Fibroblast of lung (primary cell): ENCODE measurements at places on chromosomes 12 and 14.
A peak's percentile ranks its signal among the peaks of the same experiment; 100 is the strongest.

- peak; percentile 31 for DNase-seq
These were observed 28.0 kb downstream of the CEP290 start for GRCh38 chr12:88113871-88114270.

DNA sequence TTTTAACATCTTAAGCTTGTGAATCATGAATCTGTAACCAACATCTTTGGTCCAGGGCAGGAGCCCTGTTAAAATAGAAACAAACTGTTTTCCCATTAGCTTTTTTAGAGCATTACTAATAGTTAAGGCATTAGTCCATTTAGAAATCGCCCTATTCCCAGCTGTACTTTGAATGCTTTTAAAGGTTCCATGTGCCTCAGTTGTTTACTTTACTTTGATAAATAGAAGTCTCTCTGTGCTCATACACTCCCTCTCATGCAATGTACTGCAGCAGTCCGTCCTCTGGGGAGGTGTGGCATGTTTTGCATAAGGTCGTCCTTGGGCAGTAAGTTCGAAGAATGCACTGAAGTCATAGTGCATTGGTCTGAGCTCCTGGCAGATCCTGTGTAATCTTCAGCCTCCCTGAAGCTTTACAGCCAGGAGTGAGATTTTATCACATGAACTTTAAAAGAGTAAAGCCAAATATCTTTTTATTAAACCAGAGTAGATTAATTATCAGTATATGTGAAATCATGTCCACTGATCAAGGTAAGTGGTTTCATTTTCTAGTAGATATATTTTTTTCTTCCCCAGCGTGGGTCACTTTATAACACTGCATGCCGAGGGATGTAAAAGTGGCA is 134.7 kb downstream of the FGD4 start:
- peak; percentile 99 for DNase-seq

DNA sequence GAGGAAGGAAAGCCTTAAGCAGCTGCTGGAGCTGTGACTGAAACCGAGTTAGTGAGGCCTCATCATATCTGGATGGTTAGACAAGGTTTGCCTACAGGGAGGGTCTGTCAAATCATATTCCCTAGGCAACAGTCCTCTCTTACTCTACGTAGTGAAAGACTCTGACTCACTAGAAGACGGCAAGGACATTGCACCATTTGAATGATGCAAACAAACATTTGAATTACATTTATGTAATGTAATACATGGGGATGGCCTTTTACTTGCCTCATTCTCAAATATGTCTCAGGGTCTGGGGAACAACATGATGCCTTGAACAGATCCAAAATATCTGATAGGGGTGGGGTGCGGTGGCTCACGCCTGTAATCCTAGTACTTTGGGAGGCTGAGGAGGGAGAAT is 29.8 kb upstream of the STRAP start:
- DNase-seq: no peak

GRCh38 chr14:67817750-67818438 is 1.5 kb upstream of the ZFYVE26 start:
- DNase-seq: no peak

GRCh38 chr12:111447571-111448265 is 42.0 kb downstream of the SH2B3 start:
- DNase-seq: no peak

DNA sequence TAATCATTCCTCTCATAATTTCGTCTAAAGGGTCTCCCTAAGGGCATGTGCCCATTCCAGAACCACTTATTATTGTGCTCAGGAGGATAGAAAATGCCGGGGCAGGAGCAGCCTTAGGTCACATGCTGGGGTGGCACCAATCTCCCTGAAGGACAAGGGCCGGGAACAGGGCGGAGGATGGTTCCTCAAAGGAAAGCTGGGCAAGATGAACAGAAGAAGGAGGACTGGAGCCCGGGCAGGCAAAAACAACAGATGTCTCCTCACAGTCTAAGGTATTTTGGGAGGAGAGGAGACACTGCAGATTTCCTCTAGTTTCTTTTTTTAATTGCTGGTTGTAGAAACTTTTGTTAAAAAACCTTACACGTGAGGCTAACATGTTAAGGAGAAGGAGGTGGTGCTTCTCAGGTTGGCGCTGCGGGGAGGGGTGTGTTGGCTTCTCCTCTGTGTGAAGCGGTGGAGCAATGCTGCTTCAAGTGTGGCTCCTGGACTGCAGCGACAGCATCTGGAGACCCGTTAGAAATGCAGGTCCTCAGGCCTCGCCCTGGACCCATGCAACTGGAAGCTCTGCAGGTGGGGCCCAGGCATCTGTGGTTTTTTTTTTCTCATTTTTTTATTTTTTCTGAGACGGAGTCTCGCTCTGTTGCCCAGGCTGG is 164.8 kb downstream of the AACS start:
- DNase-seq: no peak

GRCh38 chr12:70367258-70368141 is 1.4 kb downstream of the KCNMB4 start:
- DNase-seq: peak; percentile 15

DNA sequence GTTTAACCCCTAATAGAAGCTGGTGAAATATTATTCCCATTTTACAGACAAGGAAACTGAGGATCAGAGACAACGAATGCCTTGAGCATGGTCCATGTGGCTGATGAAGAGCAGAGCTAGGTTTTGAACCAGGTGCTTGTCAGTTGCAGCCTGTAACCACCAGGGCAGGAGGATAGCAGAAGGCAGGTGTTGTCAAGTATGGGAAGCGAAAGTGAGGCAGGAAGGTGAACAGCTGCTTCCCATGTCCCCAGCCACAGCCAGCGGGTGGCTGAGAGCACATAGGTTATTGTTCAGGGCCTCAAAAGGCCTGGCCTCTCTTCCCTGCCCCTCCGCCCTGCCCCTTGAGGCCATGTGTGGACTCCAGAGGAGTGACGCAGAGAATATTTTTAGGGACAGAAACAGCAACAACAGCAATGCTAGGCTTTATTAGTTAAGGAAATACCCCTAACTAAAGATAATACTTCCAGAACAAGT is 39.6 kb downstream of the IQSEC3 start:
- no peak for DNase-seq

DNA sequence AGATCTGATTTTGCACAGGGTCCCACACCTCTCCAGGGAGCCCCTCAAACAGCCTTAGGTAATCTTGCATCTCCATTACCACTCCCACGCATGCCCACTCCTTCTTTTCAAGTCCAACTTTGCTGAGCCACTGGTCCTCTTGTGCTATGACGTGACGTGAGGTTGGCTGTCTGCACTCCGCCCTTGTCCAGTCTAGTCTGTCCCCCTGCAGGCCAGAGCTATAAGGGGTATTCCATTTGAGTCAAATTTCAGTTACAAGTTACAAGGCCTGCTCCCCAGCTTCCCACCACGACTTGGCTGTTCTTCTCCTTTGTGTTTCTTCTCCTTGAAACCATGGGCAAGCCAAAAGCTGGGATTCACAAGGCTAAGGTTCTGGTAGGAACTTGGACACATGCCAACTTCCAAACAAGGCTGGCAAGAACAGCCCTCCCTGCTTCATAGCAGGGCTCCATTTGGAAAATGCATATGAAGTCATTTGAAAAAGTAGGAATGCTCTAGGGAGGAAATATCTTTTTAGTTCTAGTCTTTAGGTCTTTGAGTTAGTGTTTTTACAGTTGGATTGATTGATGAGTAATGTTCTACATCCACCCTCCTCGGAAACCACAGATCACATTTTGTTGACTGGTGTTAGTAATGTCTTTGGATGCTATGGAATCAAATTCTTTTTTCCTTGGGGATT is 49.1 kb downstream of the KCNA1 start:
- DNase-seq: no peak

- peak; percentile 52 for DNase-seq
These were observed 15.9 kb downstream of the KCTD10 start for GRCh38 chr12:109461049-109461845.

- DNase-seq: peak; percentile 34
These were observed at the start of gene SMAGP for GRCh38 chr12:51270067-51270950. Gene SMAGP (minus strand): TSS chr12:51270415. CDS start chr12:51269278, 1,137 bp downstream.

GRCh38 chr12:89768586-89769482 is 60.2 kb upstream of the ATP2B1 start:
- peak; percentile 89 for DNase-seq

- peak; percentile 92 for DNase-seq
These were observed 97.6 kb downstream of the TGFB3 start for GRCh38 chr14:75884198-75884611.

GRCh38 chr12:107783406-107784376 is 9.2 kb downstream of the ASCL4 start:
- DNase-seq: no peak

DNA sequence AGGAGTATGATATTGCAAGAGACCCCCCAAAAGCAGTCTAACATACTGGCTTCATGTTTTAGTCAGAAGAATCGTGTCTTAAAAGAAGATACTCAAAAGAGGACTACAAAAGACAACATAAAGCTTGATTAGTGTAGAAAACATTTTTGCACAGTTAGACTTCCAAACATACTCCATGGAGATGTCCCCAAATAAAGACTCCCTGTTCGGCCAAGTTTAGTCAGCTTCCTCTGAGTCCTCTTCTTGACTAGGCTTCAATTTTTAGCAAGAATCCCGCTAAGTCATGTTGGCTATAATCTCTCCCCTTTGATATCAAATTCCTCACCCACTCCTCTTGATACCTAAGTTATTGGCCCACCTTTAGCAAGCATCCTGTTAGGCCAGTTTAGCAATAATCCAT is 298.0 kb downstream of the RMST start:
- no peak for DNase-seq

- no peak for DNase-seq
These were observed 30.8 kb upstream of the TBC1D30 start for GRCh38 chr12:64793610-64794009.

- no peak for DNase-seq
These were observed 5.5 kb upstream of the KRT8 start for GRCh38 chr12:52910248-52910883.

DNA sequence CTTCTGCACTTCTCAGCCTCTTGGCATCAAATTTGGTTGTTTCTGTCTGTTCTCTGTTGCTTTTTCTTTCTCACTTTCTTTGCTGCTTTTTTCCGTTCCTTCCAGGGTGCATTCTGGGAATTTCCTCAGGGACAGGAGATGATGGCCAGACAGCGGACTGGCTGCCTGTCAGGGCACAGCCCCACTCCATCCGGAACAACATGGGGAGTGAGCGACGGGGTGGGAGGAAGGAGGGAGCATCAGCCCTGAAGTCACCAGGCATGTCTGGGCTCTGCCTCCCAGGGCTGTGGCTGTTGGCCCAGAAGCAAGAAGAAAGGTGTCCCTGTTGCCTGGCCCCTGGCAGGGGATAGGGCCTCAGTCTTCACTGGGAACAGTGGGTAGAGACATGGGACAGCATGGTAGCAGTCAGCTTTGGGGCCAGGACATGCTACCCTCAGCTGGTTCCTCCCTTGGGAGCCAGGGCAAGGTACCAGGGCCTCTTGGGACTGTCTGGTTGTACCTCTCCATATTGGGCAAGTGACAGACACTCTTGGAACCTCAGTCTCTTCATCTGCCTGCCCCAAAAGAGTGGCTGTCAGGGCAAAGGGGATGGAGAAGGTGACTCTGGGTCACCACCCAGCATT is 8.6 kb downstream of the PGF start:
- DNase-seq: no peak

DNA sequence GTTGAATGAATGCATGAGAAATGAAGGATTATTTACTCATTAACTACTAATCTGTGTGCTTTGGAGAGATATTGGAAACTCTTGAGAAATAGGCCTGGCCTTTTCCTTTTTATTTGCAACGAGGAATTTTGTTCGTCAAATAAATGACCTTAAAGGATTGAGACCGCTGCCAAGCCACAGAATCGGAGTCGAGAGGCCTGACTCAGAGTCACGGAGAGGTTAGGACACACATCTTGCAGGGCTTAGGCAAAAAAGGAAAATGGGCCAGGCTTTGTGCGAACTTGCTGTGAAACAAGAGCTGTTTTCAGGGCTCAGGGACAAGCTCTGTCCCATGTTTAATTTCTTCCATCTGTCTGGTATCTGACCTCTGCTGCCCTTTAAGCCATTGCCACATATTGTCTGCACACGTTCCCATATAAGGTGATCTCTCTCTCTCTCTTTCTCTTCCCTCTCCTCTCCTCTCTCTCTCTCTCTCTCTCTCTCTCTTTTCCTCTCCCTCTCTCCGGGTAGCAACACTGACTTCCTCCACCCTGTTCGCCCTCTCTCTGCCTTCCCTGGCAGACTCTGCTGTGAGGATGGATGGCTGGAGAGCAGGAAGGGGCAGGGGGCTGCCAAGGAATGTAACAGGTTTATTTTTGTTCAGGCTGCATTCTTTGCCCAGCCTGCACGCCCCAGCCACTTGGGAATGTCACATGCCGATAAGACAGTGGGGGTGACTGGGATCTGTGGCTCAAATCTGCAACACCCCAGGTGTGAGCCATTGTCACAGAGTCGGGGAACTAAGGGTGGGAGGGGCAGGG is 14.9 kb upstream of the IFT81 start:
- DNase-seq: peak; percentile 100

DNA sequence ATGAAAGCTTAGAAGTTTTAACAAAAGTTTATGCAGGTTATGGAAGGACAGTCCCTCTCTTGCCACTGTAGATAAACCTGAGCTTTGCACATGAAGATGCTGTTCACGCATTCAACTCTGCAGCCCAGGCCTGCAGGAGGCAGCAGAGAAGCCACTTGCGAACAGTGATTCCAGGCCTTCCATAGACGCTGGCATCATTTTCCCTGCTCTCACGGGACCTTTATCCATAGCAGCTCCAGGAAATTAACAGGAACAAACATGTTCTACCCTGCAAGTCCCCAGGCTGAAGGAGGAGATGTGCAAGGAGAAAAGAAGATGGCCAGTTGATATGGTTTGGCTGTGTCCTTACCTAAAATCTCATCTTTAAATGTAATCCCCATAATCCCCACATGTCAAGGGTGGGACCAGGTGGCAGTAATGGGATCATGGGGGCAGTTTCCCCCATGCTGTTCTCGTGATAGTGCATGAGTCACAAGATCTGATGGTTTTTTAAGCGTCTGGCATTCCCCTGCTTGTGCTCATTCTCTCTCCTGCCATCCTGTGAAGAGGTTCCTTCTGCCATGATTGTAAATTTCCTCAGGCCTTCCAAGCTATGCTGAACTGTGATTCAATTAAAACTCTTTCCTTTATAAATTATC is 2.0 kb downstream of the ERP27 start:
- DNase-seq: no peak

GRCh38 chr12:43094886-43095575 is 457.0 kb downstream of the ADAMTS20 start:
- DNase-seq: no peak

GRCh38 chr14:21714318-21714929 is 40.8 kb upstream of the OR4E1 start:
- no peak for DNase-seq

GRCh38 chr12:96235484-96235826 is 41.3 kb downstream of the ELK3 start:
- no peak for DNase-seq

- no peak for DNase-seq
These were observed 115.5 kb downstream of the KIF26A start for GRCh38 chr14:104253901-104254353.

GRCh38 chr12:65232476-65233077 is 45.9 kb upstream of the MSRB3 start:
- DNase-seq: peak; percentile 11

GRCh38 chr12:116545936-116546335 is 13.2 kb upstream of the MAP1LC3B2 start:
- DNase-seq: no peak

GRCh38 chr14:90871605-90872233 is 55.5 kb upstream of the TTC7B start:
- DNase-seq: peak; percentile 82

- no peak for DNase-seq
These were observed 1629.4 kb upstream of the SEL1L start for GRCh38 chr14:83163016-83163415.
